A549 treated with GW870086 at 1 μM for 4 hours (cell line): ENCODE measurements at places on chromosomes 1 and 21. TPM values are rescaled to one million over a fixed set of nuclear protein-coding genes. Genes with fewer than 3 reads are reported as not detected.

The TTLL10 gene
- not detected in 5 replicates for total RNA-seq

The ADCY10 gene
- 0.12 to 0.22 TPM in 2 of 5 replicates, not detected in the others for total RNA-seq

The WDR64 gene
- not detected in 5 replicates for total RNA-seq

The OR2G6 gene
- not detected in 5 replicates for total RNA-seq

The THEM5 gene
- not detected in 5 replicates for total RNA-seq

The SLC6A17 gene
- total RNA-seq, result 4.1 to 5.5 TPM (median 5.0 TPM) in 5 replicates

The GPR25 gene
- not detected in 5 replicates for total RNA-seq
